ENCODE measurements at places on chromosomes 13 and 19.

DNA sequence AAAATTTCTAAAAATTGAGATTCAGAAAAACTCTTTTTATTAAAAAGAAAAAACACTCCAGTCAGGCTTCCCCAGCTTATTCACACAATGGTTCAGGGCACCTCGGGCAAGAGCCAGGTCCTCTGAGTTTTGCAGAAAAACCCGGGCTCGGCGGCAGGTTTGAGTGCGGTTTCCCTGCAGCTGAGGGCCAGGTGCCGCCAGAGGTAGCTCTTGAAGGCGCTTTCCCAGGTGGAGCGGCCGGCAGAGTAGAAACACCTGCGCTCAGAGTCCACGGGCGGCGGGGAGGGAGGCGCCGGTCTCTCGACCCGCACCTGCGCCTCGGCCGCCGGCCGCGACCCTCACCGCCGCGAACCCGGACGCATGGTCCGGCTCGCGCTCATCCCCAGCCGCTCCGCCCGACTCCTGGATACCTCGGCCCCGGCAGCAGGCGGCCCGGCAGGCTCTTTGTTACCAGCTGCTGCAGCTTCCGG is 444 bp downstream of the PROSER1 start:
- no peak for DNase-seq

DNA sequence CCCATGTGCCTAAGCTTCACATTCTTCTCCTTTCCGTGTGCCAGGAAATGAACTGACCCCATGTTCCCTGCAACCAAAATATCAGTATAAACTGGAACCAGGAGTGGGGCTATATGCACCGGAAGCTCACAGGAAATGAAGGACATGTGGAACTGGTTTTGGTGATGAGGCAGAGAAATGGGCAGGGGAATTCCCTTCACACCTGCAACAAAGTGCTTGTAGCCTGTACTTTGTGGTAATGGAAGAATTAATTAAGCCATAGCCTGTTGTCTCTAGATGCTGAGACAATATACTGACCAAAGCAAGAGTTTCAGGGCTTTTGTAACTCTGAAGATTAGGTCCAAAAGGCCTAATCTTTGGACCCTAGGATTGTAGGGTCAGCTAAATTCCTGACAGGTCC is 15.5 kb upstream of the UGGT2 start:
- DNase-seq: no peak

GRCh38 chr13:72890546-72890945 is 108.6 kb downstream of the PIBF1 start:
- DNase-seq: no peak

DNA sequence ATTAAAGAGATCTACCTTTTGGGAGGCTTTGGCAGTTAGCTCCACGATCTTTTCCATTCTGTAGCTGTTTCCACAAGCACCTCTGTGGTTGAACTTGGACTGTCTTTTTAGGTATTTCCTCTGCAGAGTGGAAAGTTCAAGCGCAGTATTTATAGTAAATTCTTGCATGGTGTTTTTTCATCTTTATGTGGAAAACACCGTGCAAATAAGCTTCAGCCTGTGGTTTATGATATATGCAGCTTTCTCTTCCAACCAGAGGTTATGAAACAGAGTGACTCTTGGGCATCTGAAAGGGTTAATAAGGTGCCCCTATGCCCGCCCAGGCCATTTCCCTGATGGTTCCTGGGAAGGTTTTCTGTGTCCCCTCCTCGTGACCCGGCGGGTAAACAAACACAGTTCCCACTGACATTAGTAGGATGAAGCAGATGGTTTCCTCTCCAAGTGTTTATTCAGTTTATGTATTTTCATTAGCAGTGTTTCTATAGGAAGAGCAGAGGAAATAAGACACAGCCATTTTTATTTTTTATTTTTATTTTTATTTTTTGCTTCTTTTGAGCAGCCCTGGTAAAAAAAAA is 39.7 kb upstream of the RNF113B start:
- DNase-seq: no peak

- no peak for DNase-seq
These were observed 3.2 kb upstream of the SPACA6 start for GRCh38 chr19:51689751-51690453.

GRCh38 chr19:46195104-46195503 is 34.4 kb upstream of the IGFL1 start:
- DNase-seq: no peak

- no peak for DNase-seq
These were observed 517 bp downstream of the GTF2F1 start for GRCh38 chr19:6392221-6393073.

- DNase-seq: no peak
These were observed 64.9 kb downstream of the DNAJC3 start for GRCh38 chr13:95741584-95742563.

GRCh38 chr13:45441633-45442032 is 23.1 kb upstream of the COG3 start:
- no peak for DNase-seq

DNA sequence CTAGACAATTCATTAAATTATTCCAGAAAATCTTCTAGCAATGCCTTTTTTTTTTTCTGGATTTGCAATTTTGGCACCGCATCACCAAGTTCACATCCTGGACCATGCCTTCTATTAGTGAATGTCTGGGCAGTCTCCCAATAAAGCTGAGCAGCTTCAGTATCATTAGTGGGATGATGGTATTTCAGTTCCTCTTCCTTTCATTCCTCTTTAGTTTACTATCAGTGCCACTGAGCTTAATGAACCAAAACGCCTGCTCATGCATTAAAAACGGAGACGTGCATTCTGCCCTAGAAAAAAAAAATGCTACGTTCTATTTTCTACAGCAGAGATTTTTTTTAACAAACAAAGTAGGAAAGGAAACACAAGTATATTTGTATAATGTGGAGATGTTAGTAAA is 343.0 kb downstream of the PCDH9 start:
- DNase-seq: no peak

GRCh38 chr13:73910733-73911132 is 223.5 kb downstream of the KLF12 start:
- DNase-seq: no peak

GRCh38 chr13:45718063-45718462 is 15.9 kb downstream of the CBY2 start:
- no peak for DNase-seq

GRCh38 chr13:20608438-20609020 is 41.6 kb downstream of the IFT88 start:
- no peak for DNase-seq

- DNase-seq: no peak
These were observed 8.1 kb downstream of the CEBPA start for GRCh38 chr19:33294058-33294798.

- DNase-seq: no peak
These were observed 13.5 kb downstream of the ERCC2 start for GRCh38 chr19:45356760-45357444.

DNA sequence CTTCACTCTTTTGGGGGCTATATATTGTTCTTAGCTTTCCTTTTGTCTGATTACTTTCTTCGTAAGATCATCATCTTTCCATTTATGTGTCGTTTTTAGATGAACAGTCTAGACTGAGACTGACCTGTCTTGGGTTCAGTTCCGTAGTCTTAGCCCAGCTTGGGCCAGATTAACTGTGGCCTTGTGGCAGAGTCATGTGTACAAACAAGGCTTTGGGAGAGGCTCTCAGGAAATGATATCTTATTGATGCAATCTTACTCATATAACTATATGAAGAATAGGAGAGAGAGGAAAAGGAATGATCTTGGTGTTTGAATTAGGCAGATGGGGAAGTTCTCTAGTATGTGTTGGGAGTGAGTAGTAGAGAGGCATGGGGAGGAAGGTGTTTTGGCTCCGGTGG is 6.8 kb upstream of the ERCC5 start:
- DNase-seq: no peak

DNA sequence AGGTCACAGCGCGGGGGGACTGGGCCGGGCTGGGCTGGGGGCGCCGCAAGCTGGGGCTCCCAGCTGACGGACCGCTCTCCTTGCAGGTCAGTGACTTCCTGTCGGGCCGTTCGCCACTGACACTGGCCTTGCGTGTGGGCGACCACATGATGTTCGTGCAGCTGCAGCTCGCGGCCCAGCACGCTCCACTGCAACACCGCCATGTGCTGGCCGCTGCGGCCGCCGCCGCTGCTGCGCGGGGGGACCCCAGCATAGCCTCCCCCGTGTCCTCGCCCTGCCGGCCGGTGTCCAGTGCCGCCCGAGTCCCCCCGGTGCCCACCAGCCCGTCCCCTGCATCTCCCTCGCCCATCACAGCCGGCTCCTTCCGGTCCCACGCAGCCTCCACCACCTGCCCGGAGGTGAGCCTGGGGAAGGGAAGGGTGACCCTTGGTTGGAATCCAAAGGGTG is 5.7 kb downstream of the MIDN start:
- no peak for DNase-seq

DNA sequence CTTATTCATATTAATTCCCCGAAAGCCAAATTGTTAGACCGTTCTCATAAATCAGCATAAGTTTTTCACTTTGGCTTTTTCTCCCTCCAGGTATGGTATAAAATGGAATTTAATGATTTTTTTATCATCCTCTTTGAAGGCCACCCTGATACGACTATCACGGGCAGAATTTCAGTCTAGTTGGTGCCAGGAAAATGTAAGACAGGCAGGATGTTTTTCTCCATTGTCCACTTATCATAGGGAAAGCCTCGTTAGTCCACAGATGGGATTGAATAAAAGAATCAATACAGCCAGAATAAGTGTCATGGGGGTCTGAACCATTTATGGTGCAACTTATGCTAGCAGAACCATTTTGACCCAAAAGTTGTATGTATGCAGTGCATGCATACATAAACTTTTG is 566.0 kb upstream of the ARGLU1 start:
- DNase-seq: no peak

DNA sequence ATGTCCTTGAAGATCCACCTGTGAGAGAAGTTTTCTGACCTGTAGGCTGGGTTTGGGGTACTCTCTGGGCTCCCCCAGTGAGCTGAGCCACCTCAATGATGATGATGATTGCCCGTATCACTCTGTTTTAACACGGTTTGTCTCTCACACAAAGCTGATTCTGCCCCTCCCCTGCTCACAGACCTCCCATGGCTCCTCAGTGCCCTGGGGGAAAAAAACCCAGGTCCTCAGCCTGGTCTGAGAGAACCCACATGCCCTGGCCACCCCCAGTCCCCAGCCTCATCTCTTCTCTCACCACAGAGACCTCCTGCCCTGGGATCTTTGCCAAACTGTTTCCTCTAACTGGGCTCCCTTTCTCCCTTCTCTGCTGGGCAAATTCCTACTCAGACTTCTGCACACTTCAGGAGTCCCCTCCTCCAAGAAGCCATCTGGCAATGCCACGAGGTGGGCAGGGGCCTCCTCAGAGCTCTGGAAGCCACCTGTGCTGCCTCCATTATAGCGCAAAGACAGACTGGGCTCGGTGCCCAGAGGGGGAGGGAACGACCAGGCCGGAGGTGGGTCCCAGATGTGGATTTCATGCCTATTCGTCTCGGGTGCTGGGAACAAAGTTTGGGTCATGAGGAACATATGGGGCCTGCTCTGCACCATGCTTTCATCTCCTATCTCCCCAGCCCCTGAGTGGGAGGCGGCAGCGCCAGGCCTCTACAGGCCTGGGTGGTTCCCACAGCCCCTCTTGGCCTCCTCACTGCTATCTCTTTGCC is 8.5 kb upstream of the CA11 start:
- DNase-seq: no peak

DNA sequence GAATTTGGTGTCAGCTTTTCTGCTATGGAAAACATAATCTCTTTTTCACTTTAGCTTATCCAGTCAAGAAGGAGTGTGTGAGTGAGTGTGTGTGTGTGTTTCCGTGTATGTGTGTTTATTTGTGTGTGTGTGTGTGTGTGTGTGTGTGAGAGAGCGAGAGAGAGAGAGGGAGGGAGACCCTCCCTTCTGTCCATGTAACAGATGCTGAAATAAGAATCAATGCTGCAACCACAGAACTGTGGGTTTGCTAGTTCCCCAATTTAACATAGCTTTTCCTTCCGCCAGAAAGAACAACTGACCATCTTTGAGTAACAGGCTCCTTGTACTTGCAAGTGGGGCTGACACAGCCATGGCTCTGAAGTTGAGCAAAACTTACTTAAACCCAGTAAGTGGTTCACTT is 5.2 kb downstream of the LCP1 start:
- DNase-seq: no peak

DNA sequence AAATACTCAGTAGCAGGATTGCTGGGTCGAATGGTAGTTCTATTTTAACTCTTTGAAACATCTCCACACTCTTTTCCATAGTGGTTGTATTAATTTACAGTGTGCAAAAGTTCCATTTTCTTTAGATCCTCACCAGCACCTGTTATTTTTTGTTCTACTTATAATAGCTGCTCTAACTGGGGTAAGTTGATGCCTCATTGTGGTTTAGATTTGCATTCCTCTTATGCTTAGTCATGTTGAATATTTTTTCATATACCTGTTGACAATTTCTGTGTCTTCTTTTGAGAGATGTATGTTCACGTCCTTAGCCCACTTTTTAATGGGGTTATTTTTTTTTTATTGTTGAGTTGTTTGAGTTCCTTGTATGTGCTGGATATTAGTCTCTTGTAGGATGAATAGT is 144.6 kb downstream of the NBEA start:
- no peak for DNase-seq

- DNase-seq: no peak
These were observed 18.3 kb downstream of the MAST1 start for GRCh38 chr19:12856653-12857052.

DNA sequence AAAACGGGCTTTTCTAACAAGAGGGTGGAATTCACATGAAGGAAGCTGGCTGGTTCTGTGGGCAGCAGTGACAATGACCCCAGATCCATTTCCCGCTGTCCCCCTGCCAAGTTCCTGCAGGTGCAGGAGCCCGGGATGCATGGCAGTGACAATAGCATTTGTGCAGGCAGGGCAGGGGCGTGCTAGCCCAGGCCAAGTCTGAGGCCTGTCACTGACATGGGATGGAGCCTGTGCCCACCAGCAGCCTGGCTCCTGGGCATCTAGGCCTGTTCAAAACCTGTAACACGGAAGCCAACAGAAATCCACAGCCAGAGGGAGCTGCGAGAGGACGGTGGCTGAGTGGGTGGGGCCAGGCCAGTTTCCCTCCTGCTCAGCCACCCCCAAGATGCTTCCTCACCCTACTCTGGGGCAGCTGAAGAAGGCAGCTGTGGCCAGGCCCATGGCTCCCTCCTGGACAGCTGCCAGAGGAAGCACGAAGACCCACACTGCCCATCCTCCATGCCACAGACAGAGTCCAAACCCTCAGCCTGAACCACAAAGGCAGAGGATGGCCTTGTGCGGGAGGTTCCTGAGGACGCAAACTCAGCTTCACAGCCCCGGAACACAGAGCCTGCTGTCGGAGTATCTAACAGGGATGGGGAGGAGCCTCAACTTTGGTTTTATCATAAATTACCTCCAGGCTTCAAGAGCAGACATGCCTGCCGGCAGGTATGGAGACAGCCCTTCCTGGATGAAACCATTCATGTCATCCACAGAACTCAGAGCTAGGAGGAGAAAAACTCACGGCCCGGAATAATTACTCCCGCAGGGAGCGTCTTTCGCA is 74.0 kb downstream of the CEBPG start:
- DNase-seq: no peak

DNA sequence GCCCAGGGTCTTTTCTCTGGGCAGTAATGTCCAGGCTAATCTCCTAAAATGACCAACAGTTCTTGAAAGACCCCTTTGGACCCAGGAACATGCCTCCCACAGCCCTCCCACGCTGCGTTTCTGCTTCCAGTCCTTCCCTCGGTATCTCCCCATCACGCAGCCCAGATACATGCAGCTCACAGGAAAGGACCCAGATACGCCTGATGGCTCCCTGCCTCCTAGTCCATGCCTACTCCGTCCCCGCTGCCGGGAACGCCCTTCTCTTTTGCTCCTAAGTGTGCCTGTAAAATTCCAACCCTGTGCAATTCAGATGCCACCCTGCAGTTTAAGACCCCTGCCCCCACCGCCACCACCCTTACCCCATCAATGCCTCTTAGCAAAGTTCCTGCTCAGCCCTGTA is 778 bp downstream of the MUC16 start:
- DNase-seq: no peak

GRCh38 chr13:30192320-30193093 is 114.8 kb downstream of the KATNAL1 start:
- no peak for DNase-seq

Data from pulmonary artery endothelial cell (primary cell).